ENCODE measurements at places on chromosomes 5 and 9.

- DNase-seq, result no peak
Measured at GRCh38 chr9:92094655-92095054, 20.6 kb downstream of the SPTLC1 start.

- DNase-seq, result peak; percentile 21
Measured at GRCh38 chr9:116998305-116998704, 311.2 kb downstream of the TRIM32 start.

GRCh38 chr5:53930457-53930856, 370.0 kb downstream of the NDUFS4 start:
- no peak for DNase-seq

DNA sequence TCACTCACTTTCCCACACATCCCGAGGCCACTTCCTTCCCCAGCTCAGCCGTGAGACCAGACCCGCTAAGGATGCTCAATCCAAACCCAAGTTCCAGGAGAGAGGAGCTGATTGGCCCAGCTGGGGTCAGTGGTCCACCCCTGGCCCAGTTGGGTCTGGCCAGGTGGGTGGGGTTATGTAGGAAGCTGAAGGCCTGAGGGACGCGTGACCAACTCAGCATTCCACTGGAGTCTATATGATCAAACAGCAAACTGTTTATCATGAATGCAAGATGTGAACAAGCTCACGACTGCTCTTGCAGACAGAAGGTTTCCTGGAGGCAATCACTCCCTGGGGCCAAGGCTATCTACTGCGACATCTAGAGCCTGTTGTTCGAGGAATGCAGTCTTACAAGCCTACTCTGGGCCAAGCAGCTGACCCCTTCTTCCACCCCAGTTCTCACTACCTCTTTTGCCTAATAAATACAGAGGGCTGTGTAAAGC, 4.9 kb upstream of the RAPGEF1 start:
- DNase-seq, result no peak

DNA sequence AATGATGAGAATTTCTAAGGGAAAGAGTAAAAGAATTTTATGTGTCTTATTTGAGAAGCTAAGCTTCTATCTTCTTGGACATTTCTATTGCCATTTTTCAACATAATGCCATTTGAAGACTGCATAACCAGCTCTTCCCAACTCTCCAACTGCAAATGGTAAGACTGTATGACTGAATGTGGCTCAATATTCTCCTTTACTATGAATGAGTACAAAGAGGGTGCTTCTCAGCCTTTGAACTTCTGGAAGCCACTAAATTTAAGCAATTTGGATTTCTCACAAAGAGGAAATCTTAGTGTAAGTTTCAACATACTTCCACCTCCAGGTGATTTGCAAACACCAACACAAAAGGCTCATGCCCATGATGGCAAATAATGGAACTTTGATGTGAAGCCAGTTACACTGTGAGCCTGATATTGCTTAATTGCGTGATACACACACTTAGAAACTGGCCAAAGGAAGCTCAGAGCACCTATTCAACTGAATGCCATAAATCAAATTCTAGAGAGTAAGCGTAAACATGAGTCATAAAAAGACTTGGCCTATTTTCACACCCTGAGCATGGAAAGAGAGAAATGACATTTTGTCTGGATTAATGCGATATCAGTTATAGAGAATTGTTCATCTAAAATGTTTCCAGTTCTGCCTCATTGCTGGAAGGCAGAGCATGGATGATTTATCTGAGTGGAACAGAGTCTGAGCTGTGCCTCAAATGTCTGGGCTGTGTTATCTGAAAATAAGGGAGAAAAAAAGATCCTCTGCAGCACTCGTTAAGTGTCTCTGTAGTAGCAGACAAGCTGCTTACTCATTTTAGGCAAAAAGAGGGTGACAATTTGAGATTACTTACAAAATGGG, 145.3 kb downstream of the PLK2 start:
- DNase-seq, result no peak

DNA sequence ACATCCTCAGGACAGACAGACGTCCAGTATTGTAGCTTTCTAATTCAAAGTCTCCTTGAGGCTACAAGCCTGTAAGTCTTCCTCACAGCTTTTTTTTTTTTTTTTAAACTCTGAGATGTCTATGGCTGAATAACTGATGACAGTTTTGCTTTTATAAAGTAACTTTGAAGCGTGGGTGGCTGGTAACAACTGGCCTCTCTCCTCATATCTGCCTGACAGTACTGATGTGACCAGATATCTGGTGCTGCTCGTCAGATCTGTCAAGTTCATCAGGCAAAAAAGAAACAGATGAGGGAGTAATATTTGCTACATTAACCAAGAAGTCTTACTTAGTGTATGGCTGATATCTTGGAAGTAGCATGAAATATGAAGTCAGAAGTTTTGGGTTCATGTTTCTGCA, 72.6 kb downstream of the GDNF start:
- DNase-seq, result no peak

- no peak for DNase-seq
Measured at GRCh38 chr9:97993000-97993399, 9.9 kb downstream of the ANP32B start.

DNA sequence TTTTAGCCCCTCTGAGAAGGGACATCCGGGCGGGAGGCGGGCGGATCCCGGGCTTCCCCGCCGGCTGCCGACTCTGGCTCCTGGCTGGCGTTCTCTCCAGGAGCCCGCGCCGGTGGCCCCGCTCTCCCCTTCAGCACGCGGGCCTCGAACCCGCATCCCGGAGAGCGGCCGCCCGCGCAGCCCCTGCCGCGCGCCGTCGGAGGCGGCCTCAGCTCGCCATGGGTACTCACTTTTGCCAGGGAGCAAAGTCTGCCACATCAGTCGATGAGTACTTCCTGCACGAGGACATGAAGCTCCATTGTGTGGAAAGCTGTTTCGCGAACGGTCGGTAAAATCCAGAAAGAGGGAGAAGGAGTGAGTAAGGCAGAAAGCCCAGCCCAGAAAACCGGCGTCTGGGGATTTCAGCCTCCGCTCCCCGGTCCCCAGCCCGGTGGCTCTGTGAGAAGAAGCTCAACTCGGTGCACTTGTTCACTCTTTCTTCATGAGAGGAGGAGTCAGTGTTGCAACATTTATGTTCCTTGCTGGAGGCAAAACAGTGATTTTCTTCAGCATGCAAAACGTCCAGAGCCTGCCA, at the start of gene PRLR:
PRLR (minus strand) TSS at position 450 of the 574 bp plus-strand sequence. CDS start 140,867 bp downstream, outside the sequence.
- DNase-seq, result no peak

DNA sequence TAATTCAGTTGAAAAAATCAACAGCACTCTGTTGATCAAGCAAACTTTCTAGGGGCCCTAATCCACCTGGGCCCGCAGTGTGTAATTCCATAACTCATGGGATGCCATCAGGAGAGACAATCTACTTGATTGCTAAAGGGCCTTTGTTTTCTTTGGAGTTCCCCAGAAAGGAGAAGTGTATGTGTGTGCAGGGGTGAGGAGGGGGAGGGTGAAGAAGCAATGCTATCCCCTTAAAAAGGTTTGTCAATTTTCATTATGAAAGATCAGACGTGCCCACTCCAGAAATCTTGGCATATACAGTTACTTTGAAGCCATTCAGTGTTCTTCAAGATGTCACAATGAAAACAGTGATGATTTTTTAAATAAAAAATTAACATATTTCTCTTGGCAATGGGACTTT, 6.2 kb downstream of the PARP8 start:
- DNase-seq, result no peak

DNA sequence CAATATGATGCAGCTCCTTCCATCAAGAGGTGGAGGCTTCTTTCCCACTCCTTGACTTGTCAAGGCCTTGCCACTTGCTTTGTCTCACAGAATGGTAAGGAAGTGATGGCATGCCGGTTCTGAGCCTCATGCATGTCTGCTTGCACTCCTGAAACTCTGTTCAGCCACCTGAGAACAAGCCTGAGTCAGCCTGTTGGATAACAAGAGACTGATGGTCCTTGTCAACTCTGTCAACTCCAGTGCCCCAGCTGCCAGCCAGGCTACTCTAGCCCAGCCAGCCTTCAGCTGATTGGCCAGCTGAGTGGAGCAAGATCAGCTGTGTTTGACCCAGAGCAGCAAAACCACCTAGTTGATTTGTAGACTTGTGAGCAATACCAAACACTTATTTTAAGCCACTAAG, 4.4 kb upstream of the TENT4A start:
- DNase-seq, result no peak

DNA sequence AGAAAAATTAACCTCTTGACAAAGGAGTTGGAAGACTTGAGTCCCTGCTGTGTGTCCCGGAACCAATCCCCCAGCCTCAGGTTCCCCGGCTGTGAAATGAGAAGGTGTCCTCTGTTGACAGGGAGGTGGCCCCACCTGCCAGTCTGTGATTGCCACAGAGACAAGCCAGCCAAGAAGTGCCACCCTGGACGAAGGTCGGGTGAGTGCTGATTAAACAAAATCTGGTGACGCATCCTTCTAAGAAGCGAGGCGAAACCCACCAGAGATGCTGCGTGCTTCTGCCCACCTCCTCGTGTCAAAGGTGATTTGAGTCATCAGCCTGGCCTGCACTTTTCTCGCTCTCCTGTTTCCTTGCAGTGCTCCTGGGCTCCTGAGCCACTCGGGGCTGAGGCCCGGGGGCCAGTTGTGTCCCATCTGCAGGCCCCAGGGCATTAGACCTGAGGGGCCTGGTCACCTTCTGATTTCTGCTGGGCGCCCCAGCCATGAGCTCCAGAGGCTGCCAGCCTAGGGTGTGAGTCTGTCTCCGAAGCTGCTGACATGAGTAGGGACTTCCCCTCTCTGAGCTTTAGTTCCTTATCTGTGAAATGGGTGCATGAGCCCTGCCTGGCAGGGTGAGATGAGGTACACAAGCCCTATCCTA, 28.7 kb downstream of the NEK6 start:
- peak; percentile 37 for DNase-seq

GRCh38 chr9:121774715-121775613, 123.5 kb downstream of the DAB2IP start:
- peak; percentile 41 for DNase-seq

DNA sequence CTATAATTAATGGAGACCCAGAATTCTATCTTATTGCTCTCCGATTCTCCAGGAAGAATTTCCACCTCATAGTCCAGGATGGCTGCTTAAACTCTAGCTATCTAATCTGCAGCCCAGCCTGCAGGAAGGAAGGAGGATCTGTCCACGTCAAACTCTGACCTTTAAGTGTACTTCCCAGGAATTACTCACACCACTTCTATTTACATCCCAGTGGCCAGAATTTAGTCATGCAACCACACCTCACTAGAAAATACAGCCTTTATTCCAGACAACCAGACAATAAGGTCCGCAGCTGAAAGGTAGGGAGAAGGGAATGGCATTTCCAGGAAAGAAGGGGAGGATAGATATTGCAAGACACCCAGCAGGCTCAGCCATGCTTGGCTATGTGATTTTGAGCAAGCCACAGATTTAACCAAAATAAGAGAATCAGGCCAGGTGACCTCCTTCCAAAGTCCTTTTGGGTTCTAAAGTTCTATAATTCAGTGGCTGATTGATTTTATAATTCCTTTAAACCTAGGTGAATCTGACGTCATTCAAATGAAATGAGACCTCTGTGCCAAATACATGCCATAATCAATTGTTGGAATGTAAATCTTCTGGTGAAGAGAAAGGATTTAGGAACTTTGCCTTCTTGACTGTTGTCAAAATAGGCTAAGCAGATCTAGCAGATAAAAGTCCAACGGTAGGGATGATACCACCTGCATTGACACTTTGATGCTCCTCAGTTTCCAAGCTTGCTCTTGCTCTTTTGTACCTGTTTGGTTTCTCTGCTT, 3.7 kb upstream of the DENND1A start:
- DNase-seq, result no peak

DNA sequence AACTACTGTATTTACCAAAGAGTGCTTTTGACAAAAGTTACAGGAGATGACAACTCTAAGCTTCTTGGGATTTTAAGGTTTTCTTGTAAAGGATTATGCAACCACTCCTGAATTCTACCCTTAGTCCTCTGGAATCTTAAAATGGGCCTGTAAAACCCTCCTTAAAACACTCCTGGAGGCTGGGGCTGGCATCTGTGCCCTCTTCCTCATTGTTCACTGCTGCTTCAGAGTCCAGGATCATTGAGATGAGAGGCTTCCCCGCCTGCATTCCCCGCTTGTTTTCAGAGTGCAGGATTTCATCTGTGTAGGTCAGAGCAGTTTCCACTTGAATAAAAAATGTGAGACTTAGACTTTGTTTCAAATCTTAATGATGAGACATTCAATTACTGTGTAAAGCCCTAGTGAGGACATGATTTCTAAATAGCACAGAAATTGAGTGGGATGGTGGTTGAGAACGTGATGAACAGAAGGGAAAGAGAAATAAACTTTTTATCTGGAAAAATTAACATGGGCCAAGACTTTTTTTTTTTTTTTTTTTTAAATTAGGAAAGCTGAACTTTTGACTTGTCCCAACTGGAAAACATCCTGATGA, 40.4 kb downstream of the PCSK5 start:
- DNase-seq, result no peak

- DNase-seq, result peak; percentile 48
Measured at GRCh38 chr9:4680173-4680525, 780 bp downstream of the CDC37L1 start.

- no peak for DNase-seq
Measured at GRCh38 chr5:37717613-37718431, 122.0 kb downstream of the GDNF start.

GRCh38 chr5:172597755-172598155, 43.3 kb upstream of the NEURL1B start:
- no peak for DNase-seq

GRCh38 chr5:59767211-59767605, 126.3 kb downstream of the PDE4D start:
- DNase-seq, result peak; percentile 1

DNA sequence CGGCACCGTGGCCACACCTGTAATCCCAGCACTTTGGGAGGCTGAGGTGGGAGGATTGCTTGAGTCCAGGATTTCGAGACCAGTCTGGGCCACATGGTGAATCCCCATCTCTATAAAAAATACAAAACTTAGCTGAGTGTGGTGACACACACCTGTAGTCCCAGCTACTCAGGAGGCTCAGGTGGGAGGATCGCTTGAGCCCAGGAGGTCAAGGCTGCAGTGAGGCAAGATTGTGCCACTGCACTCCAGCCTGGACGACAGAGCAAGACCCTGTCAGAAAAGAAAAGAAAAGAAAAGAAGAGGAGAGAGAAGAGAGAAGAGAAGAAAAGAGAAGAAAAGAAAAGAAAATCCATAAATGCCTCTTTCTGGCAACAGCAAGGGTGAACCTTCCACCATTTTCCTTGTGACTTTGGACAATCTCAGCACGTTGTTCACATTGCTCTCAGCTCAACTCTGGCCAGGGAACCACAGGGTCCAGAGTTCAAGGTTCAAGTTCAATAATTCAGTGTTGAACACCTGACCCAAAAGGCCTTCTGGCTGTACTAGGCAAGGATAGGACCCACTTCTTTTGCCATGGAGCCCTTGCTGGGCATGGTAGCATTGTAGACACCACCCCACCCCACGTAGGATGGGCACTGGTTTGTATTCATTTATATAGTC, 14.6 kb upstream of the DUSP1 start:
- DNase-seq, result no peak
